ENCODE measurements at places on chromosomes 13 and 19.

DNA sequence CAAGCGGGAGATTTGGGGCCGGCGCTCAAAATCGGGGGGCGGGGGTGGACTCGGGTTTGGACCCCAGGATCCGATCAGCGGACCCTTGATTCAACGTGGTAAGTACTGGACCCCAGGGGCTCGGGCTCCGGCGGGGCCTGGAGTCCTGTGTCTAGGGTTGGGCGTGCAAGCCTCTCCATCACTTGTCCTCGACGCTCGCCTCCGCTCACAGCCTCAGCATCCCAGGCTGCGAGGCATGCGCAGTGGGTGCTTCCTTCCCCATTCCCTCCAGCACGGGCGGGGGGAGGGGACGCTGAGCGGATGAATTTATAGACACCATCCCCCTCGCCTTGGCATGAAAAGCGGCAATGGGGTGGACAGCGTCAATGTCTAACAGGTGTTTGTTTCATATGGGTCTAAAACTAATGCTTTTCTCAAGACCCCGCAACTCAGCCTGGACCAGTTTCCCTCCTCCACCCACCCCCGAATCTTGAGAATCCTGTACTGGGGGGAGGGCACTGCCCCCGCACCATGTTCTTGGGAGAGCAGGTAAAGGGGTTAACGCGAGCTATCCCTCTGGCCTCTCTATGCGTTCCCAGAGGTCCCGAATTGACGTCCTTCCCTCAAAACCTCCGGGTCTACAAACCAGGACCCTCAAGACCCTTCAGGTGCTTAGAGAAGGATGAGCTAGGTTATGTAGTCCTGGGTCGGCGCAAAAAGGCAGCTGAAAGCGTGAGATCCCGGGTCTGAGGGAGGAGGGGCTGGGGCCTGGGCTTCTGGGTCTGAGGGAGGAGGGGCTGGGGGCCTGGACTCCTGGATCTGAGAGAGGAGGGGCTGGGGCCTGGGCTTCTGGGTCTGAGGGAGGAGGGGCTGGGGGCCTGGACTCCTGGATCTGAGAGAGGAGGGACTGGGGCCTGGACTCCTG, 579 bp downstream of the CPT1C start:
- peak; percentile 83 for DNase-seq

- no peak for DNase-seq
Measured at GRCh38 chr19:51607077-51607476, 23.1 kb downstream of the SIGLEC5 start.

DNA sequence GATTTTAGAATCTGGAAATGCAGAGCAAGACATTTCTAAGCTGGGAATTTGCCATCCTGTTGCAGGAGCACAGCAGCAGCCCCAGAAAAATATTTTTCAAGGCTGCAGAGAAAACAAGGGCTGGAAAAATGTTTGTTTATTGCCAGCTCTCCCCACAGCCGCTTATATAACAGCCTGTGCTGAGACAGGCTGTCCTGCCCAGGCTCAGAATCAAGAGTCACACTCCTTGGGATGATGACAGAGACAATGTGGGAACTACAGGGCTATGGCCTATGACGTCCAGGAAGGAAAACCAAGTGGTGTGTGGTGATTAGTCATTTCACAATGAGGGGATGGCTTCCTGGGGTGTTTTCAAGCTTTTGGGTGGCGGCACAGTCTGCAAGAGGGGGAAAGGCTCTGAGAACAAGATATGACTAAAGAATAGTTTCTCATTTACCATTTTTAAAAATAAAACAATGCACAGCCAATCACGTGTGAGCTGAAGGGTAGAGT, 136.3 kb upstream of the SERP2 start:
- DNase-seq = no peak

DNA sequence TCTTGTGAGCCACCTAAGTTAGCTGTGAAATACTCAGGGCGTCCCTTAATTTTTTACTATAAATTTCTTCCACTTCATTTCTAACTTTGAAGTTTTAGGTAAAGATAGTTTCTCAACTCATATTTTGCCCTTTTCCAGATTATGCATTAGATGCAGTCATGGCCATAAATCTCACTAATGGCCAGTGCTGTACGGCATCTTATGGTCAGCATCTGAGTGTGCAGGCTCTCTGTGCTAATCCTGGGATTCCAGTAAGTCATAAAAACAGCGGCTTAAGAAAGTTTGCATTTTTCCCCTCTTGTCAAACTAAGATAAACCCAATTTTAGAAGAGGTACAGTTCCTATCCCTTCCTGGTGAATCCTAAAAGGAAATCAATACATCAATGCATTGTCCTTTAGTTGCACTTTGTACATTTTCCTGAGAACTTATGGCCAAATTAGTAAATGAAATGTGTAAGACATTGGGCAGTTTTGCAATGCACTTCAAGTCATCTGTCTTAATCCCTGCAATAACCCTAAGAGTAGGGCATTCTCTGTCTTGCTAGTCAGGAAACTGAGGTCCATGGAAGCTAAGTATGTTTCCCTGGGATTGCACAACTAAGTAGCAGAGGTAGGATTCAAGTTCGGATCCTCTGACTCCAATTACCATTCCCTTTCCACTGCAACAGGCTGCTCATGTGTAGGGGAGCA, 146.2 kb downstream of the DCT start:
- no peak for DNase-seq

DNA sequence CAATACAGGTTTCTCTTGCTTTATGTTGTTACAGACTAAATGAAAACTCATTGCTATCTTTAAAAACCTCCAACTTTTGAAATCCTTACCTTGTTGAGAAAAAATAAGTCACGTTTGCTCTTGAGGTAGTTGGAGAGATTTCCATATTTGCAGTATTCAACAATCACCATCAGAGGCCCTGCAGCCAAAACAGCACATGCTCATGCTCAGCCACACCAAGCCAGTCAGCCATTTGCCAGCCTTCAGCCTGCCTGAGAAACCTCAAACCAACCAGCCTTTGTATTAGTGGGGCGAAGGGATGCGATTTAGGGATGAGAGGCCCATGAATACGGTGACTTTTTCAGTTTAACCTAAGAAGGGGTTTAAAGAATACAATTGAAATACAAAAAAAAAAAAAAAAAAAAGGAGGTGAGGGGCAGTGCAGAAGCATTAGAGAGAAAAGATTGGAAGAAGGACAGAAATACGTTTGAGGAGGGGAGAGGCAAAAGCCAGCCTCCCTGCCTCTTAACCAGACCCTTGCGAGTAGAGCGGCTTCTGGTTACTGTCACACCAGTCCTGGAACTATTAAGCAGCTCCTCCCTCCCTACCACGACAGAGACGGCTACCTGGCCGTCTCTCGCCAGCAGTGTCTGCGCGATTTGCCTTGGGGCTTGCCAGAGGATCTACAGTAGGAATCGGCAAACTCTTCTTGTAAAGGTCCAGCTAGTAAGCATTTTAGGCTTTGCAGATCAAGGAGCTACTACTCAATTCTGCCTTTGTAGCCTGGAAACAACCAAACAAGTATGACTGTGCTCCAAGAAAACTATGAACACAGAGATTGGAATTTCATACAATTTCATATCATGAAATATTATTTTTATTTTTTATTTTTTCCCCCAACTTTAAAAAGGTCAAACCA, 167.3 kb downstream of the FLT1 start:
- no peak for DNase-seq

- no peak for DNase-seq
Measured at GRCh38 chr13:37069597-37070103, 10.2 kb upstream of the SUPT20H start.

DNA sequence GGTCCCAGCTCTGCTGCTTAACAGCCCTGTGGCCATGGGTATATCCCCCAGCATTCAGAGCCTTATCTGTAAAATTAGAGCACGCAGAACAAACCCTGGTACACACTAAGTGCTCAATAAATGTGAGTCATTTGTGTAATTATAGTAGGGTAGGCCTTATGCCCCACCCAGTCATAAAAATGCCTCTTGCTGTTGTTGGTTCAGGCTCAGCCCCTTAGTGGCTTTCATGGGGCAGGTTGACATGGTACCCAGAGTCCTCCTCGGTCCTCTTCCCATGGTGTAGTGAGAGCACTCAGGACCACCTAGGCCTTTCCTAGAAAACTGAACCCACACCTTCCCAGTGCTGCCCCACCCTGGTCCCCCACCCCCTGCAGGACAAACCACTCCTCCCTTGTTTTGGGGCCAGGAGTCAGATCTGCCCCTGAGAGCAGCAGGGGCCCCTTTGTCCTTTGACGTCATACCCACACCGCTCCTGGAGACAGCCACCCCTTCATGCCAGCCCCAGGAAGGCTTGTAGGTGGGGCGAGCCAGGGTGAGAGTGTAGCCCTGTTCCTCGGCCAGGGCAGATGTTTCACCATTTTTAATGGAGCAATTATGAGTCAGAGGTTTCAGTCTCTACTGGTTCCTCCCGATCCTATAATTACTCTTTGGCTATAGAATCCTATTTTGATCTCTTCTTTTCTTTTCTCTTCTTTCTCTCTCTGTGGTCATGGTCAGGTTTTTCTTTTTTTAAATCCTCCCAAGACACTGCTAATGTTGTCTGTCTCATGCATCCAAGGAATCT, 36.8 kb downstream of the ACTN4 start:
- no peak for DNase-seq

- peak; percentile 92 for DNase-seq
Measured at GRCh38 chr19:56477429-56478338, 539 bp upstream of the ZNF667 start.

DNA sequence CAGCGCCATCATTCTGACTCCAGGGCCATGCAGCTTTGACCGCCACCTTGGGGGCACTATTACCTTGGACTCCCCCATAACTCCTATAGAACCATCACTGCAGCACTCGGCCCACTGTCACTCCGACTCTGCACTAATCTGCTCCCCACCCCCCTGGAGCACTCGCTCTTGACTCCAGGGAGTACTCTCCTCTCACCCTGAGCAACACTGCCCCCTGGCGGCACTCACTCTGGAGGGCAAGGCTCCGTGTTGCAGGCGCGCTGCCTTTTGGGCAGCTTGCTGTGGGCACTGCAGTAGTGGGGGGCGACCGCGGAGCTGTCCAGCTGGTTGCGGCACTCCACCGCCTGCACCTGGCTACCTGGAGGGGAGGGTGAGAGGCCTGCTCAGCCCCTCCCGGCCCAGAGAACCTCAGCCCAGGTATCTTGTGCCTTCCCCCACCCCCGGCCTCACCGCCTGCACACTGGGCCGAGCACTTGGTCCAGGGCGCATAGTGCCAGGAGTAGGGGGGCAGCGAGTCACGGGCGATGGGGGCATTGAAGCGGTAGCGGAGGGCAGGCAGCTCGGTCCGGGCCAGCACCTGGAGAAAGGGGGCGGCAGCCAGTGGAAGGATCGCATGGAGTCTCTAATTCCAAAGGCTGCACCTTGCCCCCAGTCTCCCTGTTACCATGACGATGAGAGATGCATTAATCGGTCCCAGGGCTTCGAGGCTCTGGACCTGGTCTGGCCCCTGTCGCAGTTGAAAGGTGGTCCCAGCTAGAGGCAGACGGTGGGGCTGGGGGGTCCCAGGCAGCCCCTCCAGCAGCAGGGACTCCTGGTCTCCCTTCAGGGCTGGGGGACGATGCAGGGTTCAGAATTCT, 8.9 kb upstream of the MYO1F start:
- DNase-seq = peak; percentile 30

GRCh38 chr13:19634256-19634740, 839 bp downstream of the MPHOSPH8 start:
- no peak for DNase-seq

Data from NCI-H1930 (cell line).